ENCODE measurements at places on chromosomes 1 and 21.

DNA sequence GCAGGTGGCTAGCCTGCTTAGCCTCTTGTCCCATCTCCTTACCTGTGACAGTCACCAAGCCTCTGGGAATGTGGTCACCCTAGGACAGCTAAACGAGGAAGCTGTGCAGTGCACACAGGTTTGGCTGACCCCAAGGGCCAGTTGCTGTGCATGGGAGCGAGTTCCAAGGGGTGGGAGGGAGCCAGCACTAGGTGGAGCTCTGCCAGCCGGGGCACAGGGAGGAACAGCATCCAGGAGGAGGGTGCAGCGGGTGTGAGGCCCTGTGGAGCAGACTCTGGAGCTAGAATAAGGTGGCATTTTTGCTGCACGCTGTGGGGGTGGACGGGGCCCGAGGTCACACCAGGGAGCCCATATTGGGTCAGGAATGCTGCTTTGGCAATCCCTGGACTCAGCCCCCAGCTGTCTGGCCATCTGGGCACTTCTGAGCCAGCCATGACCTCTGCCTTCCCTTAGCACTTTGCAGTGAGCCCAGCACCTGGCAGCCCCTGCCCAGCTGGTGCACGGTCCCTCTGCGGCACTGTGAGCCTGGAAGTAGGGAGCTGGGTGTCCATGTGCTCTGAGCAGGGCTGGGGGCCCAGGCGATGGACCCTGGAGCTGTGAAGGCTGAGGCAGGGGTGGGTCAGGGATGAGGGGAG, 8.7 kb downstream of the PDXK start:
- no peak for DNase-seq

DNA sequence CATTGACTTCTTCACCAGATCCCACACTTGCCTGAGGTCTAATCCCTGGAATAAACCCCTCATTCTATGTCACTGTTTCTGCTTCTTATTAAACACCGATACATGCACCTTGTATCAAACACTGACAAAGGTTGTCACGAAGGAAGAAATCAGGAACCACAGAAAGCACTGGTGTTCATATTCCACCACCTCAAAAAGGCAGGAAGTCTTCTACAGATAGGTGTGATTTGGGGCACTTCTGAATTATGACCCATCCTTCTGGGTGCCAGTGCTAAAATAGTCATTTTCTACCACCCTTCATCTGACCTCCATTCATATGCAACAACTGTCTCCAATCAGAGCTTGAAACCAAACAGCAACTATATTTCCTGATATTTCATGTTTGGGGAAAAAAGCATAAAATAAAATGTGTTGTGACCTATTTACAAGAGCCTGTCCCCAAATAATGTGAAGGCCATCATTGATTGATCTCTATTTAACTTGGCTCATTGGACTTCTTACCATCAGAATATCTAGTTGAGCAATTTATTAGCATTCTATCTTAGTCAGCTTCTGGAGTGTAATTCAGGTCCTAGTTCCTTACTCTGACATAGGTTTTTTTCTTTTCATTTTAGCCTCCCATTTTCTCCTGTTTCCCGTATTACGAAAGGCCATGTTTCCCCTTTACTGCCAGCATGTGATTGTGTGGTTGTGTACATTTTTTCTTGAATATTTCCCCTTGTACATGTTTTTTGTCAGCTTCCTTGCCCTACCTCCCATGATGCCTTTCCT, 43.1 kb downstream of the DUSP10 start:
- no peak for DNase-seq

DNA sequence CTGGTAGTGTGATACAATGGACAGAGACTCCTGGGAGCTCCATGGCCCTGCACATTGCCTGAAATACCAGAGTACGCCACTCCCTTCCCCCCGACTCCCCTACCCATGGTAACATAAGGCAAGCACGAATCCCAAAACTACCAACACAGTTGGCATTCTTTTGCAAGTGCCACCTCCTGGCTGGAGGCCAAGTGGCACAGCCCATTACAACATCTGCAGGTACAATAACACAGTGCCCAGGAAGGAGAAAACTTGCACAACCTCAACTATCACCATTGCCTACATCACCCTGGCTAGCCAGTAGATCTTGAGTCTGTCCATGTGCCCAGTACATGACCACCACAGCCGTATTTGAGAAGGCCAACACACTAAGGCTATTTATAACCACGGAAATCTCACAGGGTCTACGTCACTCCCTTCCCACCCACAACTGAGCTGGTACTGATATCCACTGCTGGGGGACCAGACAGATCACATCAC, 11.7 kb downstream of the ADAMTS1 start:
- DNase-seq, result no peak

- DNase-seq, result no peak
Measured at GRCh38 chr21:15282665-15283064, 217.9 kb upstream of the NRIP1 start.

GRCh38 chr21:25637851-25638659, 1.0 kb upstream of the JAM2 start:
- no peak for DNase-seq

DNA sequence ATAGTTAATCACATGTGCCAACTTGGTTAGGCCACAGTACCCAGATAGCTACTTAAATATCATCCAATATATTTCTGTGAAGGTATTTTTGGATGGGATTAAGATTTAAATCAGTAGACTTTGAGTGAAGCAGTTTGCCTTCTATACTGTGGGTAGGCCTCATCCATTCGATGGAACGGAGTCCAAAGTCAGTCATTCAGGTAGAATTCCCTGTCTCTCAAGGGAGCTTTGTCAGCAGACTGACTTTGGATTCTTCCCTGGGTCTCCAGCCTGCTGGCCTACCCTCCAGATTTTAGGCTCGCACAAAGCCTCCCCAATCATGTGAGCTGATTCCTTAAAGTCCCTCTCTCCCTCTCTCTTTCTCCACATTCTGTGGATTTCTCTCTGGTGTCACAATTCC, 145.1 kb upstream of the MAGI3 start:
- DNase-seq, result no peak

DNA sequence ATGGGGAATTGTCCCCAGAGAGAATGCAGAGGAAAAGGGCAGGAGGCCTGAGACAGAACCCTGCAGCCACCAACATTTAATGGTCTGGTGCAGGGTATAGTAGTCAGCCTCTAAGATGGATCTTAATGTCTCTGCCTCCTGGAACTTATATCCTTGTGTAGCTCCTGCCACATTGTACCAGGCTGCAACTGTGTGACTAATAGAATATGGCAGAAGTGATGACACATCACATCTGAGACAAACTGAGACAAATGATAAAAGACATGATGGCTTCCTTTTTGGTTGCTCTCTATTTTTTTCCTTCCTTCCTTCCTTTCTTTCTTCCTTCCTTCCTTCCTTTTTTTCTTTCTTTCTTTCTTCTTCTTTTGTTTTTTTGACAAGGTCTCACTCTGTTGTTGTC, 37.1 kb upstream of the CYP4B1 start:
- DNase-seq, result no peak

GRCh38 chr1:117094841-117095604, 26.5 kb downstream of the TRIM45 start:
- no peak for DNase-seq

DNA sequence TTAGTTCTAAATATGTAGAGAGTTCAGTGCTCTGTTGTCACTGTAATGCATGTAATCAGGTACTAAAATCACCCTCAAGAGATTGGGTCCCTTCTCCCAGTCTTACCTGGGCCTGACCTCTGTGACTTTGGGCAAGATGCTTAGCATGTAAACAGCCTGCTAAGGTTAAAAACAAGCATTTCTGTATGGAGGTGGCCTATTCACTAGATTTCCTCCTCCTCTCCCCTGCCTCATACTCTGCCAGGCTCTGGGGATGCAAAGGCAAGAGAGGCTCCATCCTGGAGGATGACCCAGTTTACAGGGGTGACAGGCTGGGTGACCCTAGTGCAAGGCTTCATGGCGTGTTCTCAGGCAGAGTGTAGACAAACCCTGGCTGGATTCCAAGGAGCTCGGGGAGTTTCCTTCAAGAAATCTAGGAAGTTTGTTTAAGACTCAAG, 28.8 kb downstream of the VANGL2 start:
- DNase-seq, result no peak

DNA sequence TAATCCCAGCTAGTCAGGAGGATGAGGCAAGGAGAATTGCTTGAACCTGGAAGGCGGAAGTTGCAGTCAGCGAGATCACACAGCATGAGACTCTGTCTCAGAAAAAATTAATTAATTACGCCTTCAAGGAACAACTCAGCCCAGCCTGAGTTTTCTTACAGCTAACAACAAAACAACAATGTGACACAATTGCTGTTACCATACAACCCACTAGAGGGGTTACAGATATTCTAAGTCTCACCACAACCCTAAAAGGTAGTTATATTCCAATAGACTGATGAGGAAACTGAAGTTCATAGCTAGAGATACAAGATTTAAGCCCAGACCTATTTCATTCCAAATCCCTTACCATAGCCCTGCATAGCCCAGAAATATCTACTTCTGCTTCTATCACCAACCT, 2.9 kb upstream of the LRRC8C start:
- no peak for DNase-seq

DNA sequence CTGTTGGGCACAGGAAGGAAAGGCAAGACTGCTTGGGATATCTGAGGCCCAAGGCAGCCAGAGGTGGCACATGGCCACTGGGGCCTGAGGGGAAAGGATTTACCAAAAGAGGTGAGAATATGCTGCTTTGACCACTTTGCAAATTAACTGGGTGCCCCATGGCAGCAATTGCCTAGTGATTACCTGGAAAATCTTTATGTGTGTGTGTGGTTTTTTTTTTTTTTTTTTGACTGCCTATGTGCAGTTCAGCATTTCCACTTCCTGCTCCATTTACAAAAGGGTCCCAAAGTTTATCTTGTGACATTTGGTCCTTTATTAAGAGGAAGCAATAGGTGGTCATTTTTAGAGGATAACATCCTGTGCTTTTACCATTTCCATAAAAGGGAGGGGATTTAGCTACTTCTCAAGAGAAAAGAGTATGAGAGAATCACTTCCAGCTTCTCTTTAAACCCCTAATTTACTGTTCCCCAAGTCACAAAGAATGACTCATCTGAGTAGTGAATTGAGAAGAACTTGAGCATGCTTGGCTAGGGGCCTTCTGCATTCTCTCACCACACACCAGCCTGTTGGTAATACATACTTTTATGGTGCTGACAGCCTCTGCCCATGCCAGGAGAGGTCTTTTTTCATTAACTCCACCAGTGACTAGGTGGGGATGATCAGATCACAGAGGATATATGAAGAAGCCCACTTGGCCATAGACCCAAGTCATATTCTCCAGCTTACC, 52.1 kb downstream of the SYDE2 start:
- no peak for DNase-seq

- DNase-seq, result no peak
Measured at GRCh38 chr1:169869426-169869825, 24.3 kb downstream of the SCYL3 start.
